Trophoblast cell (in vitro differentiated cells and primary cell): ENCODE measurements at places on chromosomes 4 and X.

DNA sequence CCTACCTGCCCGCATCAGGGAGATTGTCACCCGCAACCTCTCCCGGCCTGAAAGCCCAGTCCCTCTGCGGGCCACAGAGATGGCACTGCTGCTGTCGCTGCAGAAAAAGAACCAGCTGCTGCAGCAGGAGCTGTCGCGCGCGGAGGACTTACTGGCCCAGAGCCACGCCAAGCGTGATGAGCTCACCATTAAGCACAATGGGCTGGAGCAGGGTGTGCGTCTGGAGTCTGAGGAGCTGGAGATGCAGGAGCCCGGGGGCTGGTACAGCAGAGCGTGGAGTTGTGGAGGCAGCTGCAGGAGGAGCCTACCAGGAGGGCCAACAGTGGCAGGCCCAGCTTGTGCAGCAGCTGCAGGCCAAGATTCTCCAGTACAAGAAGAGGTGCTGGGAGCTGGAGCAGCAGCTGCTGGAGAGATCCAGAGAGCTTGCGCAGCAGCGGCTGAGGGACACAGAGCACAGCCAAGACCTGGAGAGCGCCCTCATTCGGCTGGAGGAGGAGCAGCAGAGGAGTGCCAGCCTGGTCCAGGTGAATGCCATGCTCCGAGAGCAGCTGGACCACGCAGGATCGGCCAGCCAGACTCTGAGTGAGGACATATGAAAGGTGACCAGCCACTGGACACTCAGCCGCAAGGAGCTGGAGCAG, 11.3 kb downstream of the SMIM10L2A start:
- DNase-seq: no peak

DNA sequence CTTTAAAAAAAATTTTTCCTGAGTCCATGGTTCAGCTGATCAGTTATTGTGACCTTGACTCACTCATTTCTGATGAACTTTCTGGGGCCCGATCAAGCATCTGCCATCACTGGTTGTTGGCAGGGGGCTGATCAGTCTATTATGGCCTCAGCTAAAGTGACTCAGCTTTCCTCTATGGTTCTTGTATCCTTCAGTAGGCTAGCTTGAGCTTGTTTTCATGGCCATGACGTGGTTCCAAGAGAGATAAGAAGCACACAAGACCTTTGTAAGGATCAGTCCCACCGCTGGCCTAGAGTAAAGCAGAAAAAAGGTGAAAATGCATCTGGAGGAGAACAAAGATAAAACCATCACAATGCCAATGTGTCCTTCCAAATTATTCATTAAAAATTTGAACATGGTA, 29.8 kb upstream of the EPGN start:
- no peak for DNase-seq

DNA sequence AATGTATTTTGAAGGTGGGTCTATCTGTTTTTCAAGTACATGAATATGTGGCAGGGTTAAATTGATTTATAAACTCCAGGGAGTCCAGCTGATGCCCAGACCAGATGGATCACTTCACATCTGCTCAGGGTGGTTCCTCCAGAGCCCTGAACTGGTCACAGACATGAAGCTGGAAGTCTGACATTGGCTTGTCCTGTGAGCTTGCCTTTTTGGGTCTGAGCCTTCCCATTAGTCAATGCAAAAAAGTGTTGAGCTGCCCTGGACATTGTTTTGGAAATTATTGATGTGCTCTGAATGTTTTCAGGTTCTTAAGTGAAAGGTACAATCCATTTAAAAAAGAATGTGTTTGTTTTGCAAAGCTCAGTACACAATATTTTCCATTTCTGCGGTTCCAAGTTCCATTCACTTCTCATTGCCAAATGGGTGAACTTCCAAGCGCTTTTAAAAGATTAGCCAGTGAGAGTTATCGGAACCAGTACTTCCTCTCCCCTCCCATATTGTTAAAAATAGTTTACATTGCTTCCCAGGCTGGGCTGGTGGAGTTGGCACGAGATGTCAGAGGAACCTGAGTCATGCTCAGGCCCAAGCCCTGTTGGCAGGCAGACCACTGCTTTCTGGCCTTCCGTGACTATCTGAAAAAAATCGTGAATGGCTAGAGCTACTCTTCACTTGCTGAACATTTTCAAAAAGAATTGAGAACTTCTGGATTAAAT, 52.1 kb downstream of the PDGFRA start:
- DNase-seq: peak; percentile 25

DNA sequence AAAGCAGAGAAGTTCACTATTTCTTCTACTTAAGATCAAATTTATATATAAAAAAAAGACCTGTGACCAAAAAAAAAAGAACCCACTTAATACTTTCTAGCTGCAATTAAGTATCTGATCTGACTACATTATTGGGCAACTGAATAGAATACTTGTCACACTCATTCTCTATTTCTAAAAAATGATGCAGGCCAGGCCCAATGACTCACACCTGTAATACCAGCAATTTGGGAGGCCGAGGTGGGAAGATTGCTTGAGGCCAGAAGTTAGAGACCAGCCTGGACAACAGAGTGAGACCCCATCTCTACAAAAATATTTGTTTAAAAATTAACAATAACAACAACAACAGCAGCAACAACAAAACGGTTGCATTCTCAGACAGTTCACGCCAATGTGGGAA, 108.8 kb upstream of the BMP2K start:
- DNase-seq: peak; percentile 65

- no peak for DNase-seq
Measured at GRCh38 chr4:83216959-83217683, 67.5 kb downstream of the COQ2 start.
